ENCODE measurements at places on chromosomes 5 and 9. TPM values are rescaled to one million over a fixed set of nuclear protein-coding genes. Genes with fewer than 3 reads are reported as not detected.
A peak's percentile ranks its signal among the peaks of the same experiment; 100 is the strongest.

GRCh38 chr5:180070756-180071530 is 616 bp downstream of the RNF130 start:
- peak; percentile 70 for DNase-seq

- DNase-seq, result no peak
Observed at GRCh38 chr9:31304576-31304975, 1079.9 kb upstream of the ACO1 start.

- DNase-seq, result no peak
Observed at GRCh38 chr5:178216779-178217178, 12.4 kb downstream of the HNRNPAB start.

GRCh38 chr5:174311531-174312269 is 266.2 kb downstream of the NSG2 start:
- DNase-seq, result peak; percentile 72

- peak; percentile 26 for DNase-seq
Observed at GRCh38 chr9:22102146-22103053, 93.3 kb upstream of the CDKN2B start.

The FABP6 gene
- total RNA-seq, result not detected

The LHX6 gene
- total RNA-seq, result 4.6 TPM

The PRDM9 gene
- not detected for total RNA-seq

DNA sequence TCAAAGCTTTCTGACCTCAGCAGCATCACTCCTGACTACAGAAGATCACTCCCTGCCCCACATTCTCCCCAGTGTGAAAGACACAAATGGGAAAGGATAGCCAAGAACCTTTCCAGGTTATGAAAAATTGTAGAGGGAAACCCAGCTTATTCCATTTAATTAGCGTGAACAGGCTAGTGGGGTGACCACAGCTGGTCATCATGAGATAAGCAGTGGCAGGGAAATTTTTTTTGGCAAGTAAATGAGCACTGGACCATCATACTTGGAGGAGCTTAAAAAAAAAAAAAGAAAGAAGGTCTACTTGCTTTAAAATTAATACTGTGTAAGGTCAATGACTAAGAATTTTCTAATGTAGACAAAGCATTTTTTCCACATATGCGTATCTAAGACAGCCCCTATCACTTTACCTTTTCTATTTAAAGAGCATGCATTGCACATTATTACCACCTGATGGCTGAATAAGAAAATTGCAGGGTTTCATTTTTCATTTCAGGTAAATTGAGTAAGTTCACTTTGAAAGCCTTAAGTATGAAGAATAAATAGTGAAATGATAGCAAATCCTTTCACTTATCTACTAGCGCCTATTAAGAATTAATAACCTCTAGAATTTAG is 123.6 kb downstream of the ELAVL2 start:
- no peak for DNase-seq

DNA sequence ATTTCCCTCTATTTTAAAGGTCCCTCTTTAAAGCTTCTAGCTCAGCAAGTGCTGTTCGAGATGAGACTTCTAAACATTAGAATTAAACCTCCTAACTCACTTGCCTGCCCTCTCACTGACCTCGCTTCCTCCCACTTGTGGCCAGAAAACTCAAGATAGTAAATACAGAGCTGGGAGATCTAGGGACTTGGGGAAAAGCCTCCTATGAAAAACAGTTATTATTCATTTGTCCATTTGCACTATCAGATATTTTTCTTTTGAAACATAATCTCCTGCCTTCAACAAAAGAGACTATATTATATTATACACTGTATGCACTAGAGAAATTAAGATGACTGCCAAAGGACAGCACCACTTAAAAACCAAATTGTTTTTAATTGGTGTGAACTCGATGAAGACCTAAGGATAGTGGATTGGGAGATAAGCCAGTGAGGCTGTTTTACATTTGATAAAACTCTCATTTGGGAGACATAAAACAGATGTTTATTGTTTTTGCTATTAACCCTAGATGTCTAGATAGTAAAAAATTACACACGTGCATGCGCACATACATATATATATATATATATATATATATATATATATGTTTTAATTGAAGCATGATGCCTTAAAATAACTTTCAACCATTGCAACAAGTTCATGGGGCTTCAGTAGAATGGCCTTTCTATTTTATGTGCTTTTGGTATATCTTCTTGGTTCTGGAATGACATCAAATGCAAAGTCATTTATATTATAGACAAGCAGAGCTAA is 229.4 kb downstream of the ADAMTSL1 start:
- DNase-seq, result peak; percentile 75

- DNase-seq, result peak; percentile 1
Observed at GRCh38 chr9:114017741-114018715, 60.1 kb downstream of the AMBP start.

The TPPP gene
- 2.4 TPM for total RNA-seq

GRCh38 chr9:89362647-89363310 is 44.5 kb downstream of the SECISBP2 start:
- DNase-seq, result no peak

DNA sequence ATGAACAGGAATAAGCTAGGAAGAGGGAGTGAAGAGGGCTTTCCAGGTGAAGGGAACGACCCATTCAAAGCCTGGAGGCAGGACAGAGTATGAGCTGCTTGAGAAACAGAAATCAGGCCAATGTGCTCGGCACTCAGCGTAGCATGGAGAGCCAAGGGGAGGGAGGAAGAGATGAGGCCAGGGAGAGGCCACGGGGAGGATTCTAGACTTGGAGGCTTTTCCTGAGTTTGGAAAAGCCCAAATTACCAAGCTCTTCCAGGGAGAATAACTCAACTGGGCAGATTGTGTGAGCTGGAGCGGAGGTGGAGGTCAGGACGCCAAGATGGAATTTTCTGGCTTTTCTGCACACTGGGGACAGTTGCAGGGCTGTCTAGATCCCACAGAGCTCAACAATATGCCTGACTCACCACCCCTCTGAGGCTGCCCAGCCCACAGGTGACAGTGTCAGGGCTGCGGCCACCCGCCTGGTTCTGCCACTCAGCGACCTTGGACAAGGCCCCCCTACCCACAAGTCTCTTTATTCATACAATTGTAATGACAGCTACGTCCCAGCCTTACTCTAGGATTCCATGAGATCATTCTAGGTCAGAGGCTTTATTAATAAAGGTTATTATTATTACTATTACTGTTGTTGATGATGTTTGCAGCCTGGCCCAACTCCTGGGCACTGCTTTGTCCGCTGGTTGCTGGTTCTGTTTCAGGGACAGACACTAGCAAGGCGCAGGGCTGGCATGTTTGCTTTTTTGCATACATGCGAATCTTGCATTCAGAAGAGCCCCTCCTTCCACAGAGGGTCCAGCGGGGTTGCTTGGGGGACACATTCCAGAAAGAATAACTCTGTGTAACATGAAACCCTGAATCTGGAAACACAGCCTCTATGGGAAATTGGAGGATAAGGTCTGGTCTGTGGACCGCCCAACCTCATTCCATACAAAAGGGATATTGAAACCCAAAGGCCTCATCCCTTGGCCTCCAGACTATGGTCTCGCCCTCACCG is 9.4 kb upstream of the LMX1B start:
- no peak for DNase-seq

The BTNL9 gene
- total RNA-seq, result 14.1 TPM

- no peak for DNase-seq
Observed at GRCh38 chr9:86046071-86046636, 53.2 kb downstream of the GOLM1 start.

DNA sequence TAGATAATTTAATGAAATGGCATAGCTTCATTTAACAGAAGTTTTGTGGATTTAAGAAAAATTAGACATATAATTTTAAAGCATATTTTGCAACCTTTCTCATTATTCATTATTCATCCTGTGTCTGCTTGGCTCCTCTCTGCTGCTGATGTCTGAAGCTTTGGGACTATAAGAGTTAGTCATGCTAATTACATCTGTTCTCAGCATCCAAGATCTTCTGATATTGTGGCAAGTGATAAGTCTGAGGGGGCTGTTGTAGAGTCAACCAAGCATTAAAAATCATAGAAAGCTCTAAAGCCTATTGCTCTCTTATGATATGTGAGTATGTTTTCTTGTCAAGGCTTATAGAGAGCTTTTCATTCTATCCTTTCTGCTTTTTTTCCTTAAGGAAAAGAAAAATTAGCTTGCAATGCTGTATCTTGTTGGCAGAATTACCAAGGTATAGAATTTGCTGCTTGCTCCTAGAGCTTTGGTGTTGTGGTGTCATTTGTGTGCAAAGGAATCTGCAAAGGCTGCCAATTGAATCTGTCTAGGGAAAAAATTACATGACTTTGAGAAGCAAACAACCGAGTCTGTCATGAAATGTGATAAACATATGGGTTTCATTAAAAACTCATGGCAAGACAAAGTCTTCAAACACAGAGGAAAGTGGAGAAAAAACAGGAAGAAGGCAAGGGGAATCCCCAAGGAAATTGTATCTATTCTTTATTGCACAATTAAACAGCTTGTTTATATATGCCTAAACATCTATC is 156.1 kb upstream of the DAB2 start:
- DNase-seq, result peak; percentile 37

DNA sequence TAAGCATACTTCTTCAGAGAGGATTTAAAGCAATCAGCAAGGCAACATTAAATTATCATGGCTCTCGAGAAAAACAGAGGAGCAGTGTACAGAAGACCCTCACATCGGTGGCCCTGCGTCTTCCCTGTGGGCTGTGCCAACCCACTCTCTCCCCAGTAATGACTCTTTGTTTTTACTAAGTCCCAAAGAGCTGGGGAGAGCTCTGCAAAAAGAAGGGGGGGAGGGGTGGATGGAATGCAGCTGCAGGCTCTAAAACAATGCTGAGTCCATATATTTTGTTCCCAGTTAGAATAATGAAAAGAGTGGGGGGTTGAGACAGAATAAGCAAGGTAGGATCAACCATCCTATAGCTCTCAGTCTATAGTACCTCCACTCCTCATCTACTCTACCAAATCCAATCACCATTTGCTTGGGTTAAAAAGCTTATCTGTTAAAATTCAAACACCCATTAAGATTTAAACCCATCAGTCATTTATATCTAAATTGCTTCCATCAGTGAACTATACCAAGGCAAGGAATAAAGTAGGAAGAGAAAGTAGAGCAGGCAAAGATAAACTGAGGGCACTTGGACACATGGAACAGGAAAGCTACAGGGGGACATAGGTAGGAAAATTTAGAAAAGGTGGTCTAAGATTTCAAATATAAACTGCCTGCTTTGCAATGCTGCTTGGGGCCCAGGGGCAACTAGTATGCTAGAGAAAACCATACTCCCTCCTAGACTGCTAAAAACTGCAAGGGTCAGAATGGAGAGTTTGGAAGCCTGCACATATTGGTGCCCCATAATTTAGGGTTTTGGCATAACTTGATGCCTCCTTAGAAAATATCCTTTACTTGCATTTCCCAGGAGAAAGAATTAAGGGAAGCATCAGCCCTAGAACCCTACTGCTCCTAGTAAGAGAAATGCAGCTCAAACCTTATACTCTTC is 20.6 kb downstream of the ELL2 start:
- peak; percentile 37 for DNase-seq

DNA sequence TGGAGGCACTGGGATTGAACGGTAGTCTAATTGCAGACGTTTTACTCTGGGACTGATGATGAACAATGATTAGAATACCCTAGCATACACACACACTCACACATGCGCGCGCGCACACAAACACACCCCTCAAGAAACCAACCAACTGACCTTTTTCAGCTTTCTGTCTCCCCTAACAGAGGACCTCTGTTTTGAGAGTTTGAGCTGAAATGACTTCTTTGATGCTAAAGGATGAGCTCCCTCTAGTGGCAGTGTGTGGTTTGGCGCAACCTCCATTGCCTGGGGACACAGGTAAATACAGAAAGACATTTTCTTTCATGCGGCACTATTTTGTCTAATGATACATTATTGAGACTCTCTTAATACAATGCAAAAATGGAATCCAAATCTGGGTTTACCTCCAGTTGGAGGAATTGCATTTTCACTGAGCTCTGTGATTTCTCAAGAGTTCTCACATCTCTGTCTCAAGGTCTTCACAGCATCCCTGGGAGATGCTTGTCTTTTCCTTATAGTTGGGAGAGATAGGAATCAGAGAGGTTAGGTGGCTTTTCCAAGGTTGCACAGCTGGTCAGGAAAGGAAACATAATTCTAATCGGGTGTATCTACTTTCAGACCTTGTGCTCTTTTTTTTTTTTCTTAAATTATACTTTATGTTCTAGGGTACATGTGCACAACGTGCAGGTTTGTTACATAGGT is 187.5 kb downstream of the TMEM38B start:
- DNase-seq, result peak; percentile 72

DNA sequence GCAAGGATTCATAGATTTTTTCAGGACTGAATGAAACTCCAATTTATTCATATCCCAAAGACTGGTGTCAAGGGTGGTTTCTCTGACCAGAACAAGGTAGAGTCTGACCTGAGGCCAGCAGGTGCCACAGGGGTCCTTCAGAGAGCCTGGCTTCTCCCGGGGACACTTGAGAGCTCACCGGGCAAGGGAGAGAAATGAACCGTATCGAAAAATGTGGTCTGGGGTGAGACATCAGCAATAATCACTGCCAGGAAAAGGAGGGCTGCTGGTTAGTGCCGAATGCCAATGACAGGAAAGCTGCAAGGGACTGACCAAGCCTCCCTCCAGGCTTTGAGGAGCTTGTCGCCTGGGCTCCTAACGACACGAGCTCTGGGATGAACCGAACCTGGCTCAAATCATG is 142.7 kb downstream of the TTLL11 start:
- no peak for DNase-seq

The UBE2QL1 gene
- 0.58 TPM for total RNA-seq

The WDR31 gene
- 0.29 TPM for total RNA-seq

DNA sequence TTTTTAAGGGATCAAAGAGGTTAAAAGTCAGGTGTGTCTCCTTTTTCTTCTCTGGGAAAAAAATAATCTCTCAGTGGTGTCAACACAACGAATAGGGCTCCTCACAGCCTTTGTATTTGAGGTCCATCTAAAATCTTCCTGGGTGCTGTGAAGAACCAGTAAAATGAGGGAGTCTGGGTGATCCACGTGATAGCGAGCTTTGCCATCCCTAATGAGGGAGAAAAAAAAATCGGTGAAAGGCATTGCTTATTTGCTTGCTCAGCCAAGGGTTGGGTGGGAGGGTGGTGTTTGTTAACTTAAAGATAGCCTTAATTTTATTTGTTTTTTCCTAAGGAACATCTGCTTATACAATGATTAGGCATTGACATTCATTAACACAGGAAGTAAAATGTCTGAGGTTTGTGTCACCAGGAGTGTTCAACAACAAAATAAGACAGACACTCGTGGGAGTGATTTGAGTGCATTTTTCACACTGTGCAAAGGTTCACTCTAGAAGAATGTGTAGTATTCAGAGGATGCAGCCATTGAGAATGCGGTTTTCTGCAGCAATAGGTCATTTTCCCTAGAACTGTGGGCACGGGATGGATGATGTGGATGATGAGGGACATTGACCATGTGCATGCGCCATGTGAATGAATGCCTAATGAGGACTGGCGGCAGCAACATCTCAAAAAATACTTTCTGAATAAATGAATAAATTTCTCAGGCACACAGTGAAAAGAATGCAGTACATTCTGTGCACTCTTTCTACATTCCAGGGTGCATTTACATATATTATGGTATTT is 369.5 kb downstream of the NTRK2 start:
- DNase-seq, result no peak

DNA sequence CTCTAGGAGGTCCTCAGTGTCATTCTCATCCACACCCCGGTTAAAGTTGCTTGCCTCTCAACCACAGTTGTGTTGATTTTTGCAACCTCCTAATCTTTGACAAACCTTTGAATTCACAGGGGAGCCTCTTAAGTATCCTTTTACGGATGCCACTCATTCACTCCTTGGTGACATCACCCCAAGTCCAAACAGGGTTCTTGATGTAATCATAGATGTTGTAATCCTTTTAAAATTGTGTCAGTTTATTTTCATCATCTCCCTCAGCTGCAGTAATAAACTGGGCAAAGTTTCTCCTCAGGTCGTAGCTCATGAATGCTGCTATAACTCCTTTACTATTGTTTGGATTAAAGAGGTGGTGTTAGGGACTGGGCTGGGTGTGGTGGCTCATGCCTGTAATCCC is 637.2 kb upstream of the NUDT12 start:
- DNase-seq, result no peak
